ENCODE measurements at places on chromosomes 12 and 14.

DNA sequence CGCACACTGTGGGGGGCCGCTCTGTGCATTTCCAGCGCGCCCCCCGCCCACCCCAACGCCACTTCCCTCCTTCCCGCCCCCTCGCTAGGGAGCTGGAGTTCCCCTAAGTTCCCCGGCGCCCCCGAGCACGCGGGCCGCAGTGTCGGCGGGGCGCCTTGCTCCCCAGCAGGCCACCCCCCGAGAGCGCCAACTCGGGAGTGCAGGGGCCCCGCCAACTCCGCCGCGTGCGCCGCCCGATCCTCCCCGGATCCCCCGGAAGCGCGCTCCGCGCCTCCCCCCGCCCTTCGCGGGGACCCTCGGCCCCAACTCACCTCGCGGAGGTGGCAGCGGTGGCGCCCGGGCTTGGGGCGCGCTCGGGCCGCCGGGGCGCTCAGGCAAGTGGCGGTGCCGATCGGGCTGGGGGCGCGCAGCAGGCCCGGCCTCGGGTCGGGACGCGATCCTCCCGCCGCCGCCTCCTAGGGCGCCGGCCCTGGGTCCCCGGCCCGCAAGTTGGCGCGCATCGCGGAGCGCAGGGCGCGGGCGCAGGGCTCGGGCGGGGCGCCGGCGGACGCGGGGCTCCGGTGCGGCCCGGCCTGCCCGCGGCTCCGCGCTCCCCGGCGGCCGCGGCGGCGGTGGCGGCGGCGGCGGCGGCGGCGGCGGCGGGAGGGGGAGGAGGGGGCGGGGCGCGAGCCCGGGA is at the start of gene NCOR2:
TSS of gene NCOR2 (minus strand) at position 616 of the 676 bp plus-strand sequence. CDS start 72,361 bp downstream, outside the sequence.
- DNase-seq, result peak; percentile 40

DNA sequence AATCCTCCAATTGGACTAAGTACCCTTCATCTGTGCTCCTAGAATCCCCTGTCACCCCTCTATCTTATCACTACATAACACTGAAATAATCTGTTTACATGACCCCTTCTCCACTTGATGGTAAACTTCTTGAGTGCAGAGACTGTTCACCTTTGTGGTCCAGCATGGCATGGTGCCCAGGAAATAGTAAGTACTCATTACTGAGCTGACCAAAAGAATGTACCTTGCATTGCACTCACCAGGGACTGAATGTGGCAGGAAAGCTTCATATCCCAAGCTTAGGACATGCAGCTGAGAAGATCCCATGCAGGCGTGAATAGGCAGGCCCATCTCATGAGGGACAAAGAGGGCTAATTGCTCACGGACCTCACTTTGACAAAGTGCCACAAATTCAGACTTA is 1.4 kb upstream of the GARIN2 start:
- DNase-seq, result peak; percentile 84

- no peak for DNase-seq
Observed at GRCh38 chr12:23760495-23760894, 189.0 kb downstream of the SOX5 start.

- peak; percentile 87 for DNase-seq
Observed at GRCh38 chr12:116703214-116703795, 34.6 kb downstream of the SPRING1 start.

DNA sequence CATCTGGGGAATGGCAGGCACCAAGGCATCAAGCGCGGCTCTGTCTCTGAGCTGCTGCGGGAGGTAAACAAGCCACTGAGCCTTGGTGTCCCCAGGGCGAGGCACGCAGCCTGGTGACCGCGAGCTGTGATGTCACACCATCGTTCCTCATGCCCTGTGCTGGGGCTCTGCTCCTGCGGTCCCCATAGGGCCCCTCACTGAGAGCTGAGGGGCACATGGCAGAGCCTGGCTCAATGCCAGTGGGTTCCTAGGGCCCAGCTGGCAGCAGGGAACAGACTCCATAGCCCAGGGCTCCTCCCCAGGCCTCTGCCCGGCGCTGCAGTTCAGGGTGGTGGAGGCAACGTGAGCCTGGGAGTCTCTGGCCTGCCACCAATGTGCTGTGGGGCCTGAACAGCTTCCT is 22.6 kb downstream of the CHGA start:
- no peak for DNase-seq

GRCh38 chr12:123040106-123040505 is 59.6 kb downstream of the ARL6IP4 start:
- no peak for DNase-seq

GRCh38 chr12:131229426-131230339 is 276.0 kb downstream of the ADGRD1 start:
- no peak for DNase-seq

GRCh38 chr12:94336211-94336925 is 123.3 kb downstream of the CEP83 start:
- DNase-seq, result no peak

DNA sequence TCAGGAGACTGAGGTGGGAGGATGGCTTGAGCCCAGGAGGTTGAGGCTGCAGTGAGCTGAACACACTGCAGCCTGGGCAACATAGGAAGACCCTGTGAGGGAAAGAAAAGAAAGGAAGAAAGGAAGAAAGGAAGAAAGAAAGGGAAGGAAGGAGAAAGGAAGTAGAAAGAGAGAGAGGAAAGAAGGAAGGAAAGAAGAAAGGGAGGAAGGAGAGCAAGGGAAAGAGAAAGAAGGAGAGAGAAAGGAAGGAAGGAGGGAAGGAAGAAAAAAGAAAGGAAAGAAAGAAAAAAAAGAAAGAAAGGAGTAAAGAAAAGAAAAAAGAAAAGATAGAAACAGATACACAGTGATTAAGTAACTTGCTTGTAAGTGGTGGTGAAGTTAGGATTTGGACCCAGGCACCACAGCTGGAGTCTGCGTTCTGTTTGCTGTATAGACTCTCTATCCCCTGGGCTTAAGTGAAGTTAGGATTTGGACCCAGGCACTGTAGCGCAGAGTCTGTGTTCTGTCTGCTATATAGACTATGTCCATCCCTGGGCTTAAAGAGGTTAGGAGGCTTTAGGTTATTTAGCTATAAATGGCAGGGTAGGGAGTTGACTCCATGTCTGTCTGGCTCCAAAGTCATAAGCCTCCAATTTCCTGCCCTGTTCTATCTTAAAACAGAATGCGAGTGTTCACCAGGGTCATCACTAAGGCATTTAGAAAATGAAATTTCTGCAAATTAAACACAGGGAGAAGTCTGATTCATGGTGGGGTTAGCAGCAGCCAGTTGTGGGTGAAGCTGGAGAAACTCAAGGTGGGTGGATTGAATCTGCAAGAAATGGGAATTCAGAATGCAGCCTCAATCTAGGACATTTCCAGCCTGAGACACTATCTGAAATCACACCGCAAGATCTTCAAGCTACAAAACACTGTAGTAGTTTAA is 13.3 kb upstream of the C12orf75 start:
- DNase-seq, result no peak

GRCh38 chr12:57627501-57628279 is 5.3 kb downstream of the B4GALNT1 start:
- no peak for DNase-seq

- DNase-seq, result no peak
Observed at GRCh38 chr14:50834802-50835276, 3.9 kb upstream of the NIN start.

DNA sequence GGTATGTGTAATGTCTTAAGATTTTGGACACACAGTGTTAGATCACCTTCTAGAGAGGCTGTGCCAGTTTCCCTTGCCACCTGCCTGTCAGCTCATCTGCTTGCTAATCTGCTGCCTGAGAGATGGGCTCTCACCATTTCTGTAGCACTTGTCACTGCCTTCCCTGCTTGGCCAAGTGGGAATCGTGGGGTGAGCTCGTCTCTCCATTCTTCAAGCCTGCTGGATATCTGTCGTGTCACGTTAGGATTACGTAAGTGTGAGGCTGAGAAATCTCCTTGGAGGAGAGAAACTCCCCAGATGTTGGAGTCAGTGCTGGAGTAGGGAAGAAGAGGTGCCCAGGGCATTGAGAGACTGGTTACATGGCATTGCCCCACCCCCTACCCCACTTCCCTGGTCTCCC is 8.6 kb upstream of the RPH3A start:
- no peak for DNase-seq

GRCh38 chr12:129467726-129468125 is 436.1 kb downstream of the TMEM132D start:
- DNase-seq, result no peak

DNA sequence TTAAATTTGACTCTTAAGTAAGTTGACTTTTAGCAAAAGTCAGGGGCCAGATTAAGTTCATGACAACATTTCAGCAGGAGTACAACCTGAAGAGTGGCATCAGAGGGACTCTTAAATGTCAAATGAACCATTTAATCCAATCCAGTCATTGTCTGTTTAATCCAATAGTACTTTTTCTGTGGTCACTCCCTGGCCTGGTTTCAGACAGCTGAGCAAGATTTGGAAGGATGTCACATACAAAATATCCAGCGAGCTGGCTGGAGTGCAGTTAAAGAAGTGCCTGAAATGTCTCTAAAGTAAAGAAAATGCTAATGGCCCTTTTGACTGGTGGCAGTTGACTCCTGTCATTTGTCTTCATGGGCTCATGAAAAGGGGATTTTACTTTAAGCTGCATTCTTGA is 1082.1 kb downstream of the AACS start:
- no peak for DNase-seq

GRCh38 chr12:21334771-21335325 is at the start of gene SLCO1A2:
TSS of gene SLCO1A2 (minus strand) at chr12:21334917. CDS start at chr12:21334647, 270 bp downstream.
- DNase-seq, result no peak

DNA sequence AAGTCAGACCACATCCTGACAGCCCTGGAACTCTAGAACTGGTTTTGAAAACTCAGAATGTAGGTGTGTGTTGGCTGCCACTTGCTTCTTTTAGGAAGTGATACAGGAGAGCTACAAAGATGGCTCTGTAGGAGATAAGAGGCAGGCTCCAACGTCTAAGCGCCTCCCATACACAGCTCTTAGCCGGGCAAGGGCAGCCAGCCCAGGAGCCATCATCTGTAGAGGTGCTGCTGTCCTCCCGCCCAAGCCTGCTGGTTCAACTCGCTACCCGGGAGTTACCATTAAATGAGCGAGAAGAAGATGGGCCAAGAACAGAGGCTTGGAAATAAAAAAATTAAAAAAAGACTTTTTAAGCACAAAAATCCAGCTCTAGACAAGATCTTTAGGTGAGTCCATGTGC is 61.2 kb upstream of the DIO3 start:
- no peak for DNase-seq

DNA sequence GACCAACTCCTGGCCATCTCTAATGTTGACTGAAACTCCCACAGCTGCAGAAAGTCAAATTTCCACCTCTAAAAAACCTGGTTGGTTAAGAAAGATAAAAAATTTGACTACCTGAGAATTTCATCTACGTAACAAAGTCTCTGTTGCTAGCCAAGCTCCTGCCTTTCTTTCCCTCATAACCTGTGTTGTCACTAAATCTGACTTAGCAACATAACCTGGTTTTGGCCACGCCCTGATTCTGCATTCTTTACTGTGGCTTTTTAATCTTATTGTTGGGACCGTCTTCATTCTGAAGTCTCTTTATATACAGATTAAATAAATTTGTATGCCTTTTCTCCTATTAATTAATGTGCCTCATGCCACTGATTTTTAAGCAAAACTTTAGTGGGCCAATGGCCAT is 16.1 kb upstream of the CD69 start:
- no peak for DNase-seq

Data from RPMI8226 (cell line).